ENCODE measurements at places on chromosomes 7 and 10. TPM values are rescaled to one million over a fixed set of nuclear protein-coding genes. Genes with fewer than 3 reads are reported as not detected.

The NUTM2D gene
- not detected for polyA plus RNA-seq

The ZMYND11 gene
- 31.8 TPM for polyA plus RNA-seq

The COBL gene
- 0.03 TPM for polyA plus RNA-seq

The MSS51 gene
- not detected for polyA plus RNA-seq

The SEC61A2 gene
- 1.6 TPM for polyA plus RNA-seq

The ARHGEF5 gene
- polyA plus RNA-seq, result 1.6 TPM

The HELLS gene
- polyA plus RNA-seq, result 21.5 TPM

The SUN3 gene
- polyA plus RNA-seq, result not detected

The NXPH1 gene
- not detected for polyA plus RNA-seq

The ZMIZ1 gene
- polyA plus RNA-seq, result 1.6 TPM

The SLC29A4 gene
- 0.22 TPM for polyA plus RNA-seq

The COL1A2 gene
- polyA plus RNA-seq, result not detected

The TYW1B gene
- 0.82 TPM for polyA plus RNA-seq

The BMPER gene
- polyA plus RNA-seq, result not detected

The EPO gene
- polyA plus RNA-seq, result 0.23 TPM

The CYP26C1 gene
- polyA plus RNA-seq, result not detected

The FBXL15 gene
- 25.2 TPM for polyA plus RNA-seq

The ANKRD30A gene
- polyA plus RNA-seq, result not detected

The RADIL gene
- polyA plus RNA-seq, result not detected

The OR13A1 gene
- 0.09 TPM for polyA plus RNA-seq

The MSMB gene
- polyA plus RNA-seq, result not detected

All from CD4-positive, CD25-positive, alpha-beta regulatory T cell (primary cell).